ENCODE measurements at places on chromosomes 5 and 9. TPM values are rescaled to one million over a fixed set of nuclear protein-coding genes. Genes with fewer than 3 reads are reported as not detected.

GRCh38 chr5:106094204-106094607 is 1576.5 kb downstream of the EFNA5 start:
- no peak for DNase-seq

GRCh38 chr9:77063645-77064285 is 44.3 kb downstream of the FOXB2 start:
- DNase-seq, result no peak

DNA sequence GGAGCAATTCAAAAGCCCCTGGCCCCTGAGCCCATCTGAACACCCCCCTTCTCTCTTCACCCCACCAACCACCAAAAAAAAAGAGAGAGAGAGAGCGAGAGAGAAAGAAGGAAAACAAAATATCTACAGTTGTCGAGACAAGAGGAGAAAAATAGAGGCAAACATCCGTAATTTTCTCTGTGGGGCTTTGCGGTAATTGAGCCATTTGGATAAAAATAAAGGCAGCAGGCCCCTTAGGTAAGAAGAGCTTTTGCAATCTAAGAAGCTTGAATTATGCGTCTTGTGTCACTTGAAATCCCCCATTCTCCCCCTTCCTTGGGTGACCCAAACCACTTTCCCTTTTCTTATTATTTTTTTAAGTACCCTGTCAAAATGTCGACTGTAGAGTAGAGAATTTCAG is 35.5 kb upstream of the FUBP3 start:
- DNase-seq, result no peak

DMRT2 gene
- polyA plus RNA-seq, result 0.23 TPM

Measured in left lung (tissue), 14 donors.